ENCODE measurements at places on chromosomes 4 and X.
A peak's percentile ranks its signal among the peaks of the same experiment; 100 is the strongest.

GRCh38 chr4:108763226-108763593 is 357 bp upstream of the ETNPPL start:
- DNase-seq = no peak

- no peak for DNase-seq
Measured at GRCh38 chr4:153794006-153794405, 5.1 kb upstream of the SFRP2 start.

DNA sequence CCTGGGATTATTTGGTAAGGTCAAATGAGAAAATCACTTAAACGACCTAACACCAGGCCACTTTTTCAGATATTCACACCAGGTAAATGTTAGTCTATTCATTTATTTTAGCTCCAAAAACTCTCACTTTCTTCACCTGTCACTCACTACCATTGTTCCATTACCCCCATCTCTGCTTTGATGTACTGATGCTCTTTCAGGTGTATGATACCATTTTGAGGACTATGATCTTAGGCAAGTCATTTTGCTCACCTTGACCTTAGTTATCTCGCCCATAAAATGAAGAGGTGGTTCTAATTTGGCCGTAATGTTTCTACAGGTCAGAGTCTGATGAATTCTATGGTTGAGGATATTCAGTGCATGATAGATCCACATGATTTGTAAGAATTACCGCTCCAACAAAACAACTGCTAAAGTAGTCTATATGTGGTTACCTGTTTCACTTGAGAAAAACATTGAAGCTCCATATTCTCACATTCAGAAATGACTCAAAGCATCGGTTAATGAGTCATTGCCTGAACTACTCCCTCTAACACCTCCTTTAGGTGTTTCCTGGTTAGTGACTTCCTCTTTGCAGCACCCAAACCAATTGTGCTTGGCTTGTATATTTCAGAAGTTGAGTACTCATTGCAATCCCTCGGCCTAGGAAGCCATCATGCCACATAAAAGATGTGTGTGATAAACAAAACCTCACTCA is 4.5 kb downstream of the DTHD1 start:
- DNase-seq = no peak

DNA sequence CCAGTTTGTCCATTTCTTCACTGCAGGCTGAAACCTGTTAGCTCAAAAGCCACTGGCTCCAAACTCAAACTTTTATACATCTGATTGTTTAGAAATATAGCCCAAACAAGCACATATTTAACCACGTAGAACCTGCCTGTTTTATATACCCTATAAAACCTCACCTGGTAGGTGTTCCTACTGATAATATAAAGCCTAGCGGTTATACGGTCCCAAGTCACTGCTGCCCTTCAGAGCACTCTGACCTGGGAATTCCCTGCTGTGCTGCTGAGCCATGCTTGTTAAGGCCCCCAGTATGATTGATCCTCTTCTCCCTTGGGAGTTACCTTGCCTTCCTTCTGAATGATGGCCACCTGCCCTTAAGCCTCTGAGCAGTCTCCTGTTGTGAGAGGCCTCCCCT is 432.8 kb upstream of the LCORL start:
- no peak for DNase-seq

DNA sequence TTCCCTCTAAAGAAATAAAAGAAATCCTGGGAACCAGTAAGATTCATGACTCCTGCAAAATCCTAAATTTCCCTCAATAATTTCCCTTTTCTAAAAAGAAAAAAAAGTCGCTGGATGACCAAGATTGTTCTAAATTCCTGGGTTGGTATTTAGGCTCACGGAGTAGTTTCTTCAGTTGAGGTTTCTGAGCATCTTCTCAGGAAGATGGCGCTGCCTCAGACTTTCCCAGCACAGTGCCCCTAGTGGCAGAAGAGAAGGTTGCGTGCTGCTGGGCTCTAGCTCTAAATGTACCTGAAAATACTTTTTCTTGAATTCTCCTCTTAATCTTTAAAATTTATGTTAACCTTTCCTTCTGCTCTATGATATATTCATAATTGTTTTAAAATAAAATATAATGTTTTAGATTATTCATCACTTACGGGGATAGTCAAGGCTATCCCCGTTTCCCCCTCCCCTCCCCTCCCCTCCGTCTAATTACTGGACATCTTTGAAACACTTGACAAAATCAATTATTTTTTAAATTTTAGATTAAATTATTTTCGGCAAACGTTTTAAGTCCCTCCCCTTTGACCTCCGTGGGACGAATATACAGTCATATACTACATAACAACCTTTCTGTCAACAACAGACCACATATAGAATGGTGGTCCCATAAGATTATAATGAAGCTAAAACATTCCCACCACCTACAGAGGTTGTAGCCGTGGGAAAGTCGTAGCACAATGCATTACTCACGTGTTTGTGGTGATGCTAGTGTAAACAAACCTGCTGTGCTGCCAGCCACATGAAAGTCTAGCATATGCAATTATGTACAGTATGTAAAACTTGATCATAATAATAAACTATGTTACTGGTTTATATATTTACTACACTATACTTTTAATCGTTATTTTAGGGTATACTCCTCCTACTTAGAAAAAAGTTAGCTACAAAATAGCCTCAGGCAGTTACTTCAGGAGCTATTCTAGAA is 41.0 kb upstream of the GATB start:
- no peak for DNase-seq

DNA sequence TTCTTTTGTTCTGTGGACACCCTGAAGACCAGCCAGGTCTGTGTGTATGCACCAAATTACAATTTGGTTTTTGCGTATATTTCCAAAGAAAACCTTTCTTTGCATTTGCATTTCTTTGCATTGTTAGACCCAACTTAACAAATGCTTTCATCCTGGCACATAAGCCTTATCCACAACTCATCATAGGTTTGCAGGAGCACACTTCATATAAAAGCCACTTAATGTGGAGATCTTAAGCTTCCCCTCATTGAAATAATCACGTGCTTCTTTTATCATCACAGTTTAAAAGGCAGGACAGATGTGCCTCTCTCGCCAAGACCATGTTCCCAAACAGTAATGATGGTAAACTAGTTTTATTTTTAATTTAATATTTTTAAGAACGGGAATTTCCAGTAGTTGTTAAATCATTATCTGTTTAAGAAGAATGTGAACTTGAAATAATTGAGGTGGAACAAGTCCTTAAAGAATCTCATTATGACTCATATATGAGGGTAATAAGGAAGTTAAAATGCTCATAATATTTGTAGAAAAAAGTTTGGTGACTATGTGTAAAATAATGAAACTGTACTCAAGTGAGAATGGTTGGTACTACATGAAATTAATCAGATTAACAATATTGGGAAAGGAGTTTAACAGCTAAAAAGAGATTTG is 65.5 kb downstream of the GLRA3 start:
- DNase-seq = no peak

- DNase-seq = no peak
Measured at GRCh38 chr4:102501447-102501696, 213 bp downstream of the NFKB1 start.

DNA sequence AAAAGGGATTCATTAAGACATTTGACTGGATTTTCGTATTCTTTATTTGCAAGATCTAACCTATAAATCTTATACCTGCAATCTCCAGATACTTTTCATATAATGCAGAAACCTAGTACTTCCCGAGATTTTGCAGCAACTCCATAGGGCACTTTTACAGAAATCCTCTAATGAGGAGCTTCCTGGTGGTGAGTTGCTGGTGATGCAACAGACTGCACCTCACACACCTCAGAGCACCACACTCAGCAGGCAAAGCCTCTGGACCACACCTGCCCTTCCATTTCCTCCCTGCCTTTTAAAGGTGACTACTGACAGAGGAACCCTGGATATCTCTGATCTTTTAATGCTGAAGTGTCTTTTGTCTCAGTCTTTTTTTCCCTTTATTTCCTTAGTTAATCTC is 289.4 kb downstream of the TRAM1L1 start:
- no peak for DNase-seq

- no peak for DNase-seq
Measured at GRCh38 chrX:21438792-21439191, 64.6 kb downstream of the CNKSR2 start.

GRCh38 chrX:17579026-17579425 is 158.3 kb upstream of the SCML1 start:
- no peak for DNase-seq

DNA sequence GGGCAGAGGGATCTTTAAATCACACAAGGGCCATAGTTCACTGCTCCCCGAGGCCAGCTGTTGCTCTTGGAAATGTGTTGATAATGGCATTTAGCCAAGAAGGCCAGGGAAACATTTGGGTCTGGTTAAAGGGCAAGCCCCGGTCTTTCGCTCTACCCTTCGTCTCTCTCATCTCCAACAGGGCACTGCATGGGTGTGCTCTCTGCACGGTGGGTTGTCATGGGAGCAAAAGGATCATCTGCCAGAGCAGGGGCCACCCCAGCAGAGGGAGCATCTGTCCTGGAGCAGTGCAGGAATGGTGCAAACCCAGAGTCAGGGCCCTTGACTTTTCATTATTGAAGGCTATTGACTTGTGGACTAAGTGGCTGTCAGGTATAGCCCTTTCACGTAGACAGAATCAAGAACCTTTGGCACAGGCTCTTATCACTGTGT is 22.7 kb upstream of the PGRMC2 start:
- peak; percentile 55 for DNase-seq

GRCh38 chr4:77358315-77358928 is 201.4 kb downstream of the CCNG2 start:
- DNase-seq = no peak

DNA sequence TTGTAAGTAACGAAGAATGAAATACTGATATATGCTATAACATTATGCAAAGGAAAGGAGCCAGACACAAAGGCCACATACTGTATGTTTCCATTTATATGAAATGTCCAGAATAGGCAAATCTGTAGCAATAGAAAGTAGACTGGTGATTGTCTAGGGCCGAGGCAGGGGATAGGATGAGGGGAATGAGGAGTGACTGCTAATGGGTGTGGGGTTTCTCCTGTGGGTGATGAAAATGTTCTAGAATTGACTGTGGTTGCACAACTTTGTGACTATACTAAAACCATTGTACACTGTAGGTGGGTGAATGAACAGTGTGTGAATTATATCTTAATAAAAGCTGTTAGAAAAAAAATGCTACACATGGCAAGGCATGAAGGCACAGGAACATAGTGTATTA is 19.9 kb upstream of the SUPT20HL1 start:
- DNase-seq = no peak

- no peak for DNase-seq
Measured at GRCh38 chr4:77695774-77696173, 90.2 kb downstream of the CXCL13 start.

GRCh38 chr4:137674066-137674465 is 141.8 kb upstream of the PCDH18 start:
- no peak for DNase-seq

GRCh38 chr4:99683895-99684294 is 26.3 kb upstream of the C4orf54 start:
- DNase-seq = no peak

GRCh38 chrX:103733017-103733416 is 22.3 kb downstream of the TMEM31 start:
- DNase-seq = no peak

DNA sequence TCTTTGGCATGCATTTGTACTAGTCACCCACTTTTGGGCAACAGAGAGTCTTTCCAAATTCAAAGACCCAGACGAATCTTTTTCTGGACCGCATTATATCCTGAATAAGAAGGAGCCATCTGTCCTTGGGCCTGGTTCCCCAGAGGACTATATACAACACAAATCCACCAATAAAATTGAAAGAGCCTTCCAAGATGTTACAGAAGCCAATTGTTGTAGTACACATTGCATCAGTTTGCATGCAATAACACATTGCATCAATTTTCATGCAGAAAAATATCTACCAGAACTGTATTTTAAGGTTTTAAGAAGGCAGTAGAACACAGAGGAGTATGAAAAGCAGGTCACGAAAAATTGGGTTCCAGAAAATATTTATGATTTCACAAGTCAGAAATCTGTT is 203.2 kb downstream of the HTR2C start:
- DNase-seq = no peak

GRCh38 chr4:3382251-3382650 is 59.5 kb upstream of the HGFAC start:
- no peak for DNase-seq

GRCh38 chr4:26806331-26806730 is 54.3 kb upstream of the STIM2 start:
- DNase-seq = no peak
